ENCODE measurements at places on chromosomes 7 and 10. TPM values are rescaled to one million over a fixed set of nuclear protein-coding genes. Genes with fewer than 3 reads are reported as not detected.
A peak's percentile ranks its signal among the peaks of the same experiment; 100 is the strongest.

GRCh38 chr10:132076578-132077081 is 10.9 kb downstream of the JAKMIP3 start:
- H3K4me1 ChIP-seq, result no peaks in the 10 kb centered on the region
- no peak for DNase-seq
- no peaks in the 10 kb centered on the region for H3K27me3 ChIP-seq
- H3K27ac ChIP-seq, result no peak overlapping the region
- no peaks in the 10 kb centered on the region for H3K36me3 ChIP-seq
- no peak overlapping the region for H3K4me3 ChIP-seq

- no peak for DNase-seq
- no peak overlapping the region for H3K27ac ChIP-seq
- no peaks in the 10 kb centered on the region for H3K36me3 ChIP-seq
- no peaks in the 10 kb centered on the region for H3K27me3 ChIP-seq
- H3K4me3 ChIP-seq, result no peak overlapping the region
Observed at GRCh38 chr10:117631276-117632145, 89.0 kb downstream of the EMX2 start.

GRCh38 chr7:18666107-18666728 is 170.7 kb downstream of the HDAC9 start:
- DNase-seq, result peak; percentile 62
- H3K36me3 ChIP-seq, result no peaks in the 10 kb centered on the region
- no peaks in the 10 kb centered on the region for H3K27me3 ChIP-seq
- no peak overlapping the region for H3K4me3 ChIP-seq

- no peaks in the 10 kb centered on the region for H3K36me3 ChIP-seq
- DNase-seq, result peak; percentile 43
- H3K4me1 ChIP-seq, result peaks cover 16% of the 10 kb centered on the region
- no peaks in the 10 kb centered on the region for H3K27me3 ChIP-seq
- H3K27ac ChIP-seq, result peak overlapping the region; percentile 64
Observed at GRCh38 chr7:29988424-29989256, 961 bp downstream of the SCRN1 start.

GRCh38 chr7:121510302-121510701 is 114.2 kb upstream of the FAM3C start:
- no peak overlapping the region for H3K27ac ChIP-seq
- no peaks in the 10 kb centered on the region for H3K4me1 ChIP-seq
- no peak overlapping the region for H3K4me3 ChIP-seq
- H3K27me3 ChIP-seq, result no peaks in the 10 kb centered on the region
- peak; percentile 2 for DNase-seq

Gene LRIT2
- not detected for total RNA-seq

GRCh38 chr10:10617686-10618085 is 400.0 kb upstream of the CELF2 start:
- H3K27me3 ChIP-seq, result no peaks in the 10 kb centered on the region
- H3K27ac ChIP-seq, result no peak overlapping the region
- no peak overlapping the region for H3K4me3 ChIP-seq
- DNase-seq, result no peak
- no peaks in the 10 kb centered on the region for H3K36me3 ChIP-seq

Gene SRRM3
- total RNA-seq, result 1.5 TPM

- H3K27ac ChIP-seq, result no peak overlapping the region
- no peaks in the 10 kb centered on the region for H3K27me3 ChIP-seq
- H3K4me1 ChIP-seq, result no peaks in the 10 kb centered on the region
- H3K36me3 ChIP-seq, result no peaks in the 10 kb centered on the region
- DNase-seq, result no peak
Observed at GRCh38 chr7:6554848-6555247, 3.6 kb upstream of the GRID2IP start.

Gene SLC39A12
- not detected for total RNA-seq

Gene TMEM178B
- total RNA-seq, result 29.6 TPM

DNA sequence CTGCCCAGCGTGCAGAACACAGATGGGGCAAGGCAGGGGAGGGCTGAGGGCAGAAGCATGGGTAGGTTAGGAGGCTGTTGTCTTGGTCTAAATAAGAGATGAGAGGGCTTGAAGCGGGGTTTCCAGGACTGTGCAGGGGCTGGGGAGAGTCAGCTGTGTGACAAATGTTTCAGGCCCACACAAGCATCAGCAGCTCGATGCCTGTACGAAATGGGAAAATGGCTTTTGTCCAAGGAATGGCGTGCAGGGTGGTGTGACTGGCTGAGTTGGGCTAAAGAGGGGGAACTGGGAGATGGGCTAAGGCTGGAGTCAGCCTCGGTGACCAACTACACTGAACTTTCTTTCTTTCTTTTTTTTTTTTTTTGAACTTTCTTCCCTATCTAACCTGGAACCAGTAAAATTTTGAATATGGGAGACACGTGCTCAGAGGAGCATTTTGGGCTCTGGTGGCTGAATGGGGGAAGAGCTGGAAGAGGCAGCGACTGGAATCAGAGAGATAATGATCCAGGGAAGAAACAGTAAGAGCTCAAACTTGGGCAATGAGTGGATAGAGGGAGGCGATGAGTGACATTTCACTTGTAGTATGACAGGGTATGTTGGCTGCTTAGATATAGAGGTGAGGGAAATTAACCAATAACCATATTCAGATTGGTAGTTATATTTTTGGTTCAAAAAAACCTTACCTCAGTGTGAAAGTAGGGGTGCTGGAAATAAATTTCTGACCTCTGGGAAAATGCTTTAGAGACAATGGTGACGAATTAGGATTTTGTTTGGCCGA is 10.2 kb upstream of the EPHA1 start:
- no peak for DNase-seq
- H3K27ac ChIP-seq, result no peak overlapping the region
- no peaks in the 10 kb centered on the region for H3K36me3 ChIP-seq
- H3K4me1 ChIP-seq, result no peaks in the 10 kb centered on the region
- H3K27me3 ChIP-seq, result no peaks in the 10 kb centered on the region
- no peak overlapping the region for H3K4me3 ChIP-seq

Gene SAP25
- total RNA-seq, result 1.5 TPM

DNA sequence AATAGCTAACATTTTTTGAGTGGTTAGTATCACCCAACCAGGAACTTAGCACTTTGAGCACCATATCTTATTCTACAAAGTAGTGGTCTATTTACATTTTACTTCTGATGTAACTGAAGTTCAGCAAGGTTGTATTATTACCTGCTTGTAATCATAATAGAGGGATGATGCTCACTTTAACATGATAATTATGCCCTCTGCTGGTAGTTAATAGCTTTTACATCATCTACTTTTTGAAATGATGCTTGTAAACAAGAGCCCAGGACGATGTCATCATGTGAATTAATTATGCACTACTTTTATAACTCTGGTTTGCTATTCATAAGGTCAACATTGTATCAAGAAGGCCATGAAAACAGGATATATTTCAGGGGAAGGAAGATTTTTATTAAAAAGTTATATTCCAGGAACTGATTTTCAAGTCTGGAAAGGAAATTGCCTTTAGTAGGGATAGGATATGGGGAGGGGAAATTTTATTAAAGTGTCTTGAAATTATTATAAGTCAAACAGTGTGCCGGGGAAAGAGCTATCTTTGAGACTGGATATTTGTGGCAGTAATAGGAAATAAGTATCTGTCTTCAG is 80.3 kb upstream of the SCIN start:
- DNase-seq, result no peak
- no peaks in the 10 kb centered on the region for H3K27me3 ChIP-seq
- H3K36me3 ChIP-seq, result no peaks in the 10 kb centered on the region

DNA sequence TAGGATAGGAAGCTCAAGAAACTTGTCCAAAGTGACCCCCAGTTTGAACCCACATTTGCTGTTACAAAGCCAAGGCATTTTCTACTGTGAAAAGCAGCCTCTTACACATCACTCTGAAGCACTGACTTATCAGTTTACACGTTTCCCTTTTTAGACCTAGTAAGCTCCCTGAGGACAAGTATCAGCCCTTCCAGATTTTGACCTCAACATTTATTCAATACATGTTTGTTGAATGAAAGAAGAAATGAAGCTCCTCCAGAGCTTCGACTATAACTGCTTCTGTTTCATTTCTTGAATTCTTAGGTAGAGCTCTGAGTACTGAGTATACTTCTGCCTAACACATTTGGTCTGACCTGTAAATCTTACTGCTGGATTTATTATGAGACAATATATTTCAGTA is 2.7 kb downstream of the WASL start:
- peaks cover 27% of the 10 kb centered on the region for H3K4me1 ChIP-seq
- H3K4me3 ChIP-seq, result no peak overlapping the region
- H3K27ac ChIP-seq, result no peak overlapping the region
- no peaks in the 10 kb centered on the region for H3K27me3 ChIP-seq
- H3K36me3 ChIP-seq, result no peaks in the 10 kb centered on the region
- DNase-seq, result no peak

DNA sequence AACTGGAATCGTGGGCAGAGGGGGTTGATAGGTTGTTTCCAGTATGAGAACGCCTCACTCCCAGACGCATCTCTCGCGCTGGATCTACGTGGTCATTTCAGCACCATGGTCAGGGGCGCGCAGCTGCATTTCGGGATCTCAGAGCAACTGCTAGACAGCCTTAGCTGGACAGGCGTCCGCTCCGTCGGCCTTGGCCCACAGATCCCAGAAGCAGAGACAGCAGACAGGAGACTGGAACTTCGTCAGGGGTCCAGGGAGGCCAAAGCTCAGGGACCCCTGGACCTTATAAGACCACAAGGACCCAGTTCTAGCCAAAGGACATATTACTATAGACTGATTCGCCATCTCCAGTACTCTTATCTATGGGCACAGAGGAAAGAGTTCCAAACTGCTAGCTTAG is 5.3 kb downstream of the NEUROG3 start:
- peaks cover 22% of the 10 kb centered on the region for H3K27me3 ChIP-seq
- H3K27ac ChIP-seq, result no peak overlapping the region
- peaks cover 9% of the 10 kb centered on the region for H3K4me1 ChIP-seq
- no peak overlapping the region for H3K4me3 ChIP-seq
- H3K36me3 ChIP-seq, result no peaks in the 10 kb centered on the region
- DNase-seq, result peak; percentile 58

DNA sequence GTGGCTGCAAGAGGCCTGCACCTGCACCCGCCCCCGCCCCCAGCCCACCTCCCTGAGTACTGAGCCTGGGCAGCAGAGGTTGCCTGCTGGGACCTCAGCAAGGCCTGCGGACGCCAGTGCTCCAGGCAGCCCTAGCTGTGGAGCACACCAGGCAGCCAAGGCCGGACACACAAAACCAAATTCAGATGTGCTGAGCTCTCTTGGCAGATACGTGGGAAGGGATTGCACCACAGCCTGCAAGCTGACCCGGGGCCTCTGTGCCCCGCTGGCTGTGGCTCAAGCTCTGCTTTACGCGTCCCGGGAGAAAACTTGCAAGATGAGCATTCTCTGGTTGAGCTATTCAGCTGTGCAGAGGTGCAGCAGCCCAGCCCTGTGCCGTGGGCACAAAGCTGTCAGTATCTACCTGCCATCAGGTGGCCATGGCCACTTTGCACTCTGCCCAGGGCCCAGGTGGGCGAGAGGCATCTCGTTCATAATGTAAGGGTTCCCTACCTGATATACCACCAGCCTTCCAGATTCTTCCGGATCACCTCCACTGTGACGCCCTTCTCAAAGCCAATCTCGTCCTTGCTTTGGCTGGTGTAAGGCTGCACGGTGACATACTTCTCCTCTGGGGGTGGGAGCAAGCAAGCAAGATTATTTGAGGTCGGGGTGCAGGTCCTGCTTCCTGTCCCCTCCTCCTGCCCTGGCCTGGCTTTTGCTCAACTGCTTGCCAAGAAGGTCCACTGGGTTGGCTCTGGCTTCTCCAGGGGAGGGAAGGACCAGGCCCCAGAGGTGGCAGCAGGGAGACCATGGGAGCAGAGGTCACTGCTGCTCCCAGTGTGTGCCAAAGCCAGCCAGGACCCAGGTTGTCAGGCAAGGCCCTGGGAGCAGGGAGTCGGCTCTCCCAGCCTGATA is 123.4 kb downstream of the NEURL1 start:
- peaks cover 29% of the 10 kb centered on the region for H3K4me1 ChIP-seq
- H3K27me3 ChIP-seq, result no peaks in the 10 kb centered on the region
- peak overlapping the region; percentile 4 for H3K27ac ChIP-seq
- peak; percentile 49 for DNase-seq

DNA sequence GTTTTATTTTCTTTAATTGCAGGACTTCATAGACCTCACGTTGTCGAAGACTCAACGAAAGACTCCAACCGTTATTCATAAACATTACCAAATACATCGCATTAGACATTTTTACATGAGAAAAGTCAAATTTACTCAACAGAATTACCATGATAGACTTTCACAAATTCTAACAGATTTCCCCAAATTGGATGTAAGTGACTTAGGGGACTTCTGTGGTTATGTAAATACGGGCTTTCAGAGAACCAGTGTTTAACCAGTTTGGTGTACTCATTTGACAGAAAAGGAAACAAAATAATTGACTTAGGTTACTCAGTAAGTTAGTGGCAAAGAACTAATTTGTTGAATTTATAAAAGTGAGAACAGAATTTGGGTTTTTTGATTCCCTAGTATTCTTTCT is 4.2 kb downstream of the GTPBP4 start:
- no peak overlapping the region for H3K27ac ChIP-seq
- H3K4me3 ChIP-seq, result no peak overlapping the region
- H3K4me1 ChIP-seq, result peaks cover 10% of the 10 kb centered on the region
- DNase-seq, result no peak
- H3K36me3 ChIP-seq, result peaks cover 20% of the 10 kb centered on the region
- no peaks in the 10 kb centered on the region for H3K27me3 ChIP-seq

DNA sequence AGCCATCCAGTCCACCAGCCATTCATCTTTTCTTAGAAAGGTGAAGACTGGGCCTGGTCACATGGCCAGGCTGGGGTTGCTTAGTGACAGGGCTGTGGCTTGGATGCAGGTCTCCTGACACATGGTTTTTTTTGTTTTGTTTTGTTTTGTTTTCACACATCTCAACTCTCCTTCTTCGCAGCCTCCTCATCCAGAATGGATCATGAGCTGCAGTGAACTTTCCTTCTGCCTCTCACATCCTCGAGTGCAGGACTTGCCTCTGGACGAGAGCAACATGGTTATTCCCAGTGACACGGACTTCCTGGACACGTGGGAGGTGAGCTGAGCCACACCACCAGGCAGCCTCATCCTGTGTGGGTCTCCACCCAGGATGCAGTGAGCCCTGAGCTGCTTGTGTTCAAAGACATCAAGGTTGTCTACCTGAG is 9.5 kb downstream of the AKR1E2 start:
- H3K27me3 ChIP-seq, result no peaks in the 10 kb centered on the region
- no peak for DNase-seq
- no peaks in the 10 kb centered on the region for H3K36me3 ChIP-seq
- H3K27ac ChIP-seq, result no peak overlapping the region
- H3K4me1 ChIP-seq, result peaks cover 19% of the 10 kb centered on the region

Gene EBLN1
- not detected for total RNA-seq

- no peaks in the 10 kb centered on the region for H3K36me3 ChIP-seq
- peaks cover 10% of the 10 kb centered on the region for H3K4me1 ChIP-seq
- no peak overlapping the region for H3K27ac ChIP-seq
Observed at GRCh38 chr7:22549667-22550513, 49.9 kb upstream of the STEAP1B start.

Data from thyroid gland (tissue), 4 donors.